ENCODE measurements at places on chromosomes 3 and 15.

DNA sequence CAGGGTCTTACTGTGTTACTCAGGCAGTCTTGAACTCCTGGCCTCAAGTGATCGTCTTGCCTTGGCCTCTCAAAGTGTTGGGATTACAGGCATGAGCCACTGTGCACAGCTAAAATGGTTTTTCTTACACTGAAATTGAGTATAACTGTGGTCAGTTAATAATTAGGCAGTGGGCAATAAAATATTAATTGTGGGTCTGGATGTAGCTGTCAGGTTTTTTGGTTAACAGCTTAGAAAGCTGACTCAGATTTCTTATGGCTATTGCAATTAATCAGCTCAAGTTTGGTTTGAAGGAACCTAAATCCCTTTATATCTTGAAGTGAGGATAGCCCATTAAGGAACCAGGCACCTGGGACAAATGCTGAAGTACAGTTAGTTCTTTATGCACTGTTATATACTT, 73.8 kb upstream of the LRRFIP2 start:
- DNase-seq, result no peak

DNA sequence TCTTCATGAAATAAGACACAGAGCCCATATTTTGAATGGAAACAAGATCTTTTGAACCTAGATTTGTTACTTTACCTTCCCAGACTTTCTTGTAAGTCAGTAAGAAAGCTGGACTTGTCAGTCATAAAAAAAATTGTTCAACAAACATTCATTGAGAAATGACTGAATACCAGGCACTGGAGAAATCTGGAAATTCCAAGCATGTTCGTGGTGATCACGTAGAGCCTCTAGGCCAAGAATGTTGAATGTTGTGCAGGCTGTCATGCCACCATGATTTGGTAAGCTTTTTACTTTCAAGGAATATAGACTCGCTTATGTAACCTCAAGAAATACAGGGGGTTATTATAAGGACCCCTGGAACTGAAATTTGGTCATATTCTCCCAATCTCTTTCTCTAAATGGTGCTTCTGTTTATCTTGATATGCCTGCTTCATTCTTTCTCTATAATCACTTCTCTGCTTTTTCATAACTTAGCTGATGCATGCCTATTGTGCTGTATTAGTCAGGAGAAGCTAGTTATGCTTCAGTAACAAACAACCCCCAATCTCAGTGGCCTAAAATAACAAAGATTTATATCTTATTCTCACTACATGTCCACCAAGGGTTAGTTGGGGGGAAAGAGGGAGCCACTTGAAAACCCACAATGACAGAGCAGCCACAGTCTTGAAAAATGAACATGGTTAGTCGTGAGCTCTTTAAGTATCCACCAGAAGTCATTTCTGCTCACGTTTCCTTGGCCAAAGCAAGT, 3.4 kb upstream of the TPM1 start:
- no peak for DNase-seq

GRCh38 chr15:81002331-81003096, 1.8 kb downstream of the TLNRD1 start:
- no peak for DNase-seq

DNA sequence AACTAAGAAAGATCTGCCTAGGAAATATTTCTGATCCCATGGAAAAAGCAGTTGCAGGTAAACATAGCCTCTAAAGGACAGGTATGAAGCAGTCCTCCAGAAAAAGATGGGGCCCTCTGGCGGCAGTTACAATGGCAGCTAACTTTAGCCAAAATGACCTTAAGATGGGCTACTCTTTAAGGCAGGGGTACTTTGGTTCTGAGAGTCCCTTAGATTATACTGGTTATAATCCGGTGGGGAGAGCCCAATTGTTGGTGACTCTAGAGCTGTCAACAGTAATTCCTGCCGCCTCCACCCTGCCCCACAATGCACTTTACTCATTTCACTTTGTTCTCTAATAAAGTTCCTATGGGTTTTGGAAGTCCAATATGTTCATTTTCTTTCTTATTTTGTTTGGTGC, 412.8 kb upstream of the WNT5A start:
- DNase-seq, result no peak
